ENCODE measurements at places on chromosomes 7 and 10.

- peak; percentile 73 for DNase-seq
- peak overlapping the region; percentile 92 for H3K27ac ChIP-seq
- H3K4me3 ChIP-seq: peak overlapping the region; percentile 27
- no peaks in the 10 kb centered on the region for H3K36me3 ChIP-seq
These were observed 16.0 kb upstream of the DNTT start for GRCh38 chr10:96288151-96288621.

- no peak for DNase-seq
- no peaks in the 10 kb centered on the region for H3K36me3 ChIP-seq
- H3K4me3 ChIP-seq: no peak overlapping the region
- no peak overlapping the region for H3K27ac ChIP-seq
These were observed 65.1 kb upstream of the EBF3 start for GRCh38 chr10:130029209-130029608.

- H3K27ac ChIP-seq: no peak overlapping the region
- no peak overlapping the region for H3K4me3 ChIP-seq
- no peaks in the 10 kb centered on the region for H3K4me1 ChIP-seq
- no peak for DNase-seq
- H3K36me3 ChIP-seq: no peaks in the 10 kb centered on the region
These were observed 646.0 kb downstream of the KCNMA1 start for GRCh38 chr10:76991621-76992020.

GRCh38 chr7:89584896-89585295 is 569.4 kb upstream of the STEAP1 start:
- H3K4me3 ChIP-seq: no peak overlapping the region
- no peaks in the 10 kb centered on the region for H3K36me3 ChIP-seq
- no peak for DNase-seq

- H3K27me3 ChIP-seq: no peaks in the 10 kb centered on the region
- no peaks in the 10 kb centered on the region for H3K36me3 ChIP-seq
- DNase-seq: no peak
- H3K4me3 ChIP-seq: no peak overlapping the region
- H3K27ac ChIP-seq: no peak overlapping the region
These were observed 90.4 kb downstream of the SPAG6 start for GRCh38 chr10:22435650-22436049.

DNA sequence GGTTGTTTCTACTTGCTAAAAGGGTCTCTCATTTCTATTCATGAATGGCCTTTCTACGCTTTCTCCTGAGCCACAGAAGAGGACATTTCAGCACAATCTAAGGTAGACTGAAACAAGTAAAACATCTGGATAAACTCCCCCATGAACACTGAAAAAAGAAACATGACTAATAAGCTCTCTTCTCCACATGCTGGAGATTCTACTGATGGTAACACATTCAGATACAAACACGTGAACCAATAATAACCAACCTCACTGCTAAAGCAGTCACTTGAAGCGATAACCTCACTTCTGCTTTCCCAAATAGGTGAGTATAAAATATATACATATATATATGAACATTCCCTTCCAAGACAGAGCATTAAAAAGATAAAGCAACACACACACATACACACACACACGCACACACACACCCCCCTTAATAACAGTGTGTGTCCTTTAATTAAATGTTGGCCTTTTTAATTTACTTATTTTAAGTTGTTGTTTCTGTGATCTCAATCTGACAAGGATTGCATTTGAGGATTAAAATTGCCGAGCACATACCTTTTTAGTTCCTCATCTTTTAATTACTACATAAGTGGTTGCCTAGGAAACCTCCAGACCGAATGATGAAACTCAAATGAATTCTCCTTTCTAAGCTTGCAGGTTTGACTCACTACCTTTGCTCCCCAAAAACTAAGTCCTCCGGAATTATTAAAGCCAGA is 292.4 kb upstream of the KLF14 start:
- no peak for DNase-seq
- no peaks in the 10 kb centered on the region for H3K36me3 ChIP-seq
- no peaks in the 10 kb centered on the region for H3K4me1 ChIP-seq
- H3K4me3 ChIP-seq: no peak overlapping the region
- H3K27me3 ChIP-seq: no peaks in the 10 kb centered on the region

DNA sequence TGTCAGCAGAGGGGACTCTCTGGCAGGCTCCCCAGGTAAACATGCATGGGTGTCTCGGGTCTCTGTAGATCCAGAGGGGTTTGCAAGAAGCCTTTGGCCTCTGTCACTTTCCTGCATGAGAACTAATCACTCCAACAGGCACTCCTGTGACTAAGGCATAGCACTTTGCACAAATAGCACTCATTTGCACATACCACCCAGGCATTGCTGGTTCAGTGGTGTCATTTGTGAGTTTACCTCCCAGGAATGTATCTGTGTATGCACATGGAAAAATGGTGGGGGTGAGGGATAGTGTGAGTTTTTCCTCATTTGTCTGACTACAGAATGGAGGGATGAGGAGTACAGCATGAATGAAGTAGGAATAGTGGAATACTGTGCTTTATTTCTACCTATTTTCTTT is 39.5 kb downstream of the CNNM1 start:
- H3K4me1 ChIP-seq: no peaks in the 10 kb centered on the region
- H3K27me3 ChIP-seq: peaks cover 3% of the 10 kb centered on the region
- no peak overlapping the region for H3K4me3 ChIP-seq
- DNase-seq: no peak
- no peaks in the 10 kb centered on the region for H3K36me3 ChIP-seq
- H3K27ac ChIP-seq: no peak overlapping the region

- H3K36me3 ChIP-seq: no peaks in the 10 kb centered on the region
- no peak overlapping the region for H3K4me3 ChIP-seq
- no peaks in the 10 kb centered on the region for H3K4me1 ChIP-seq
- DNase-seq: no peak
- no peak overlapping the region for H3K27ac ChIP-seq
These were observed 110.7 kb downstream of the HIP1 start for GRCh38 chr7:75628055-75628454.

Data from small intestine (tissue), 16 donors.